Spleen (tissue), 13 donors: ENCODE measurements at places on chromosomes 5 and 9.

DNA sequence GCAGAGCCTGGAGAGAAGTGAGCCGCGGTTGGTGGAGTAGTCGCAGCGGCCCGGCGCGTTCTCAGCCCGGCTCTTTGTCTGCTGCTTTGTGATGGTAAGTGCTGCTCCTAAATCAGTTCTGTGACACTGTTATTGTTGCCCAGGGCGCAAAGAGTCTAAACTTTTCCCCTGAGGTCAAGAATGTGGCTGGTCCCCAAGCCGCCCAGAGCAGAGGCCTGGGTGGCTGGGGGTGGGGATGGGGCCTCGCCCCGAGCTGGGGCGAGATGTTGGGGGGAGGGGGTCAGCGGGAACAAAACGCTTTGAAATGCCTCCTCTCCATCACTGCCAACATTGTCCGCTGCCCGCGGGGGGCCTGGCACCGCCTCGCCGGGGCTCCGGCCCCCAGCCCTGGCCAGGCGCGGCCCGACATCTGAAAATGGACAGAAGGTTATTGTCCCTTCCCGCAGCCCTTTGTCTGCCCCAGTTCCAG lies 11.7 kb upstream of the CERCAM start:
- DNase-seq: no peak

DNA sequence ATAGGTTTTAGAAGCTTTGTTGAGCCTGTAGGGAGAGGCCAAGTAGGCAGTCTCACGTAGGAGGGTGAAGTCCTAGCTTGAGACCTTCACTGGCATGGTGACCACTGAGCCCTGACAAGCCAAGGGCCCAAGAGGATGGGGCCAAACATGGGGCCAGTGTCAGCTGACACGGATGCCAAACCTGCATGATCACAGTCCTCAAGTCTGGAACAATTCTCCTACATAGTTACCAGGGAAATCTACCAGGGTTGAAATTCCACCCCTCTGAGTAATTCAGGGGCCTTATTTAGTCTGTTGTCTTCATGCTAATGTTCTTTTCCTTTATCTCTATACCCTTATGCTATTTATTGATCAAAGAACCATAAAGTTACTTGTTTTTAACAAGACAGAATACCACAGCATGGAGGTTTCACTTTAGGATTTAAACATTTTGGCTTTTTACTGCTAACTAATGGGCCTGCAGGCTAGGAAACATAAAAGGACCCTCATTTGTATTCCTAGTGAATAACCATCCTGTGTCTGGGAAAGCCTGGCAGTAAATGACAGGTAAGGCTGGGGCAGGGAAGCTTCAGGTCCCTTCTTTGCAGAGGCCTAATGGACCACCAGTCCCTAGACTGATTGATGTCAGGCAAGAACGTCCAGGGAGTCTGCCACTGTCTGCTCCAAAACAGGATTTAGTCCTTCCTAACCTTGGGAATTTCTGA lies 140.8 kb downstream of the FGF1 start:
- DNase-seq: no peak

DNA sequence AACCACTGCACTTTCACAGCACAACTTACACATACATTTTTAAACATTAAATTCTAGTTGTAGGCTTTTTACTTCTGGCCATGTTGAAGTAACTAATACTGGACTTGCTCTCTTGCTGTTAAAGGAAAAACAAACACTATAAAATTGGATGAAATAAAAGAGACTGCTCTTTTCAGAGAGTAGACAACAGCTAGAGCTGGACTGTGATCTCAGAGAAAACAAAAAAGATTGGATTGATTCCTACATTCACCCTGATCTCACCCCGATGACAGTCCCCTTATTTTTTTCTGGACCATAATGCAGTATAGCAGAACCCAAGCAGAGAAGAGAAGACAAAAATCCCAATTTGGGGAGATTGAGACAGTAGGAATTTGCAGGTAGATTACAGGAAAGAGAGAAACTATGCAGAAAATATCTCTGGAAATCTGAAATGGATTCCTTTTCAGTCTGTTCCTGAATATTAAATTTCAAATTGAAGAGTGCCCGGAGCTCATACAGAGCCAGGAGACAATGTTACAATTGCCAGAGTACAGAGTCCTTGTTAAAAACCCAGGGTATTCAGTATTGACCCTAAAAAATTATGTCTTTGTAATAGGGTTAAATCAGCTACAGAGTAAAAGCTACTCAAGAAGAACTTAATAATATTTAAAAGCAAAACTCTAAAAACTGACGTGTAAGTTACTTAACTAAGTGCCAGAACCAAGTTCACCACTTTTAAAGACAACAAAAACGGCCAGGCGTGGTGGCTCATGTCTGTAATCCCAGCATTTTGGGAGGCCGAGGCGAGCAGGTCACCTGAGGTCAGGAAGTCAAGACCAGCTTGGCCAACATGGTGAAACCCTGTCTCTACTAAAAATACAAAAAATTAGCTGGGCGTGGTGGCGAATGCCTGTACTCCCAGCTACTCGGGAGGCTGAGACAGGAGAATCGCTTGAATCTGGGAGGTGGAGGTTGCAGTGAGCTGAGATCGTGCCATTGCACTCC lies 208.6 kb downstream of the MPDZ start:
- DNase-seq: no peak

DNA sequence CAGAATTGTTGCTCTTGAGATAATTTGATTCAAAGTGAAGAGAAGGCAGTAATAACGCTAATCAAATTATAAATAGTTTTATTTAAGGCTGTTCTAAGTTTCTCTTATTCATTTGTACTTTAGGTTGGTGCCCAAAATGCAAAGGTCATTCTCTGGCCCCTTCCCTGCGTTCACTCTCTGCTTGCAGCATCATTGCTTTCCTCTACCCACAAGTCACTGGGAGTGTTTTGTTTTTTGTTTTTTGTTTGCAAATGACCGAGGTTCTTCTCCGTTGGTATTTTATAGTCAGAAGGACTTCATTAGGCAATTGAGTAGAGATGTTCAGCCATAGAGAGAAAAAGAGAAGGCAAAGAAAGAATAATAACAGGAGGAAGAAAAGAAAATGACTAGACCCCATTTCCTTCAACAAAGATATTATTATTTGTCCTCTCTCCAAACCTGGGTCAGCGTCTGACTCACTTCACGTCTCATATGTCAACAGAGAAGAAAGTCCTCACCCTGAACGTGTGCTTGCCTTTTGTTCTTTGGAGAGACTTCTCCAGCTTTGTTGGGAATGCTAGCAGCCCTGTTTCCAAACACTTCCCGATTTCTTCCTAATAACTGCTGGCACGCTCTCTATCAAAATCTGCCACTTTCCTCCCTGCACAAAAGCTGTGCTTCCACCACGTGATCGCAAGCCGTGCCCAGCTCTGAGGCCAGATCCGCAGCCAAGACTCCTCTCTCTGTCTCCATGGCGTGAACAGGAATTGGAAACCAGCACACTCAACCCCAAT lies 119.8 kb downstream of the EBF1 start:
- DNase-seq: no peak

DNA sequence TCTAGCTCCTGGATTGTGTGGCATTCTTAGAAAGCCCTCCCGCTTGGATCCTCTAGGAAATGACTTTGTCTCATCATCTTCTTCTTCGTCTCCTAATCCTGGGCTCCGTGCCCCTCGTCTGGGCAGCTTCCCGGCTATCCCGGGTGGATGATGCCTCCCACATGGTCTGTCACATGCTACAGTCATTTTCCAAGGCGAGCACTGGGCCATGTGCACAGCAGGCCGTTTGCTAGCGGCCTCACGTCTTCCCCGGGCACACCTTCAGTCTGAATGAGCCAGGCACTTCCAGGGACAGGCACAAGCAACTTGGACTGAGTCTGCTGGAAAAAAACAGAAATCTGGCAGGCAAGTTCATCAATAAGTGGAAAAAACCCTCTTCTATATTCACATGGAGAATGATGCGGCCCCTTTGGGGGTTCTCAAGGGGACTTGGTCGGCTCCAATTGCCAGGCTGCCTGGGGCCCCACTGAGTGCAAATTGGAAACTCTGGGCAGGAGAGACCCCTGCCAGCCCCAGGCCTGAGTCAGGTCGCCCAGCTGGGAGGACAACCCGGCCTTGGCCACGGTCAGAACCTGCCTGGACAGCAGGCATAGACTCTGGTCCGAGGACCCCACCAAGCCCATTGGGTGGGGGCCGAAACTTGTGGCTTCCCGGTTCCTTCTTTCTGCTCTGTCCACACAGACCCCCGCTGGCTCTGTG lies 11.1 kb upstream of the WNK2 start:
- DNase-seq: no peak

- DNase-seq: no peak
Measured at GRCh38 chr5:4027088-4027734, 431.6 kb downstream of the IRX1 start.

- no peak for DNase-seq
Measured at GRCh38 chr5:15020736-15021135, 149.2 kb upstream of the ANKH start.

- no peak for DNase-seq
Measured at GRCh38 chr5:10611290-10611689, 47.4 kb downstream of the ANKRD33B start.

- DNase-seq: no peak
Measured at GRCh38 chr5:178826216-178826615, 33.5 kb upstream of the ZNF354B start.

DNA sequence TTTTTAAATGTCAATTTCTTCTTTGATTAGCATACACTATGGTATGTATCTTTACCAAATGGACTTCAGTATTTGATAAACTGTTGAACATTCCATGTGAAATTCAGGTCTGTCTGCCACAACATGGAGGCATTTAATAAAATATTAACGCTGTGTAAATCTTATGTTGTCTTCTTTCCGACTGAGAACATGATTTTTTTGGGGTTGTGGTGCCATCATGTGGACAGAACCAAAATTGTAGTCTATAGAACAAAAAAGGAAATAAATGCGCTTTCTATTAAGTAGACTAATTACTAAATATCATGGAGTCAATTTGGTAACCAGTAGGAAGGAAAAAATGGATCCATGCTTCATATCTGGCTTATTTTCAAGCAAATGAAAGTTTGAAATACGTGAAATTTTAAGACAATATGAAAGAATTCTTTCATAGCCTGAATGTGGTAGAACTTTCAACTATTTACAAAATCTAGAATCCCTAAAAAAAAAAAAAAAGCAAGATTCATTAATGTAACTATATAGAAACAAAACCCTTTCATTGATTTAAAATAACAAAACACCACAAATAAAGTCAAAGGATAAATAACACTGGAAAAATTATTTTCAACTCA lies 2.8 kb upstream of the PLK2 start:
- DNase-seq: no peak

- no peak for DNase-seq
Measured at GRCh38 chr5:24225051-24225450, 419.7 kb downstream of the CDH10 start.
